ENCODE measurements at places on chromosomes 7 and 10.

DNA sequence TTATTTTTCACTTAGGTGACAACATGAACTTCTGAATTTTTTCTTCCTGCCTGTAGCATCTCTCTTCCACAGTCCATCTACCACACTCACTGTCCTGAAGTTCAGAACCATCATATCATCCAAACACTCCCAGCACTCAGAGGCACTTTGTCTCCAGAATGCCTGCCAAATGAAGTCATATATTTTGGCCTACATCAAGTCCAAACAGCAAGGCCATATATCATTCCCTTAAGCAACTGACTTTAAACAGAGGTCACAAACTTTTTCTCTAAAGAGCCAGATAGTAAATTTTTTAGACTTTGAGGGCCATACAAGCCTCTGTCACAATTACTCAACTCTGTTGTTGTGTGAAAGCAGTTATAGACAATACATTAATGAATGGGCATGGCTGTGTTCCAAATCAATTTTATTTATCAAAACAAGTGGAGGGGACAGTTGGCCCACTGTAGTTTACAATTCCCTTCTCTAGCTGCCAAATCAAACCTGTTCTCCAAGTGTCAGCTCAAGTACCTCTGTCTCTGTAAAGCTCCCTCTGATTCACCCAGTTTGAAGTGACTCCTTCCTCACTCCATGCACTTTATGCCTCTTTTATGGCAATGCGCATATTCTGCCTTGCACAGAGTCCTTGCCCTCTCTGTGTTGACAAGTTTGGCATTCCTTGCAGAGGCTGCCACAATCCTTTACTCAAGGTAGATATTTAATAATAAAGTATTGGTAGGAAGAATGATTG, 305.7 kb downstream of the FZD1 start:
- no peak for DNase-seq

DNA sequence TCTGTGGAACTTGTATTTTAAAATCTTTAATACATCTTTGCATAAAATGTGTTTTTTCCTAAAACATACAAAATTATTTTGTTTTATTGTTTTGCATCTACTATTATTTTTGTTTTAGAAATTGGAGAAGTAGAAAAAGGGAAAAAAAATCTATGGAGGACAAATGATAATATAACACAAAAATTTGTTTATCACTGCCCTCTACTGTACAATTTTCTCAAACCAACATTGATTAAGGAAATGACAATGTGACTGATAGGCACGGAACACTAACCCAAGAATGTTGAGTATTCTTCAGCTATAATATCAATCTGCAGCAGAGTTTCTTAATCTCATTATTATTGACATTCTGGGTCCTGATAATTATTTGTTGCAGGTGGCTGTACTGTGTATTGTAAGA, 9.5 kb upstream of the ING3 start:
- DNase-seq: peak; percentile 10

DNA sequence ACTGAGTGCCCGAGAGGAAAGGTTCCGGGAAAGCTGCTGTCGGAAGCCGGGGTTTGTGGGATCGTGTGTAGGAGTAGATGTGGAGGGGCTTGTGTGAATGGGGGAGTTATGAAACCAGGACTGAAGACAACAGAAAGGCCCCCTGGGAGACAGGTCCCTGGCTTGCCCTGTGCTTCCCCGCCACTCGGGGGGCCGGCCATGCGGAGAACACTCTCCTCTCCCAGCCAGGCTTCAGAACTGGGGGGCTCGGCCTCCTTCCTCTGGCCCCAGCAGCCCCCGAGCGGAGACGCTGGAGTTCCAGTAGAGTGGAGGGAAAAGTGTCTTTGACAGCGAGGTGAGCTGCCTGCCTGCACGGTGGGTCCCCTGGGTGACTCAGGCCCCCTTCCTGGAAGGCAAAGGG, 185.0 kb downstream of the MGMT start:
- no peak for DNase-seq

GRCh38 chr7:155484483-155485399, 26.8 kb downstream of the EN2 start:
- no peak for DNase-seq

DNA sequence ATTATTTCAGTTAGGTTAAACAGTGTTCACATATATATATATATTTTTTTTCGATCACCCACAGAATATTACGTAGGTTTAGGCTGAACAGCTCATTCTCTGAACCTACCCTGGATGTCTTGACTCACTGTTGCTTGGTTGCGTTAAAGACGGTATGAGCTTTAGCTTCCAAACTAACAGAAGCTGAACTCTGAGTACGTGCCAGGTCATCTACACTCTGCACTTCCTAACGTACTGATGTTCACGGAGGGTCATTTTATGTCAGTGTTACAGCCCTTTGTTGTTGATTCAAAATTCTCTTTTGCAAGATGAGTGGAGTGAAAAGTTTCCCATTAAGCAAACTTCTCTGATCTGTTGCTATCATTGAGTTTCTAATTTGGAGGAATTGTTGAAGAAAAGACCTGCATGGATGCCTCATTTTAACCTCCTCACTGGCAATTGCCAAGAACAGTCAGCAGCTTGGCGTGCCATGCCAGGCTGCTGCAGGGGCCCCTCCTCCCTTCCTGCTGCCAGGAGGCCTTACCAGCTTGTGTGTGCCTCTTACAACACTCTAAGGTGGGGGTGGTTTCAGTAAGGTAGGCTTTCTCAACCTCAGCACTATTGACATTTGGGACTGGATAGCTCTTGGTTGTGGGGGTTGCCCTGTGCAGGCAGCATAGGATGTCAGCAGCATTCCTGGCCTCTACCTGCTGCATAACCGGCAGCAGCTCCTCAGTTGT, 44.3 kb downstream of the INSYN2A start:
- DNase-seq: no peak

- peak; percentile 84 for DNase-seq
These were observed at the start of gene NUDCD3 for GRCh38 chr7:44490351-44491200. Gene NUDCD3, minus strand, starts transcription at chr7:44490658. Its CDS starts 58 bp downstream, at chr7:44490600.

DNA sequence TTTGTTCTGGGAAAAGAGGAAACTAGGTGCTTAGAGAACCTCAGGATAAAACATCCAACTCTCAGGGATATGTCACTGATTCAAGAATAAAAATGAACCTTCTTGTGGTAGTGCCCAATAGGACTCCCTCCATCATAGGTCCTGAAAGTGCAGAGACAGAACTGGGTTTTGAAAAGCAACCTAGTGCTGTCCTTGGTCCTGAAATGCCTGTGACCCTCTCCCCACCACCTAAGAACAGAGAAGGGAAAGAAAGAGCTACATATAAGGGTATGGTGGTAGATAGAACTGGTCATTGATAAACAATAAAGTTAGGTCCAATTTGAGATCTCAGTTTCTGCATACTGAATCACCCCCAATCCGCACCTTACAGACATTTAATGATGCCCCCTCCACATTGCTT, 953.3 kb downstream of the XPNPEP1 start:
- no peak for DNase-seq

DNA sequence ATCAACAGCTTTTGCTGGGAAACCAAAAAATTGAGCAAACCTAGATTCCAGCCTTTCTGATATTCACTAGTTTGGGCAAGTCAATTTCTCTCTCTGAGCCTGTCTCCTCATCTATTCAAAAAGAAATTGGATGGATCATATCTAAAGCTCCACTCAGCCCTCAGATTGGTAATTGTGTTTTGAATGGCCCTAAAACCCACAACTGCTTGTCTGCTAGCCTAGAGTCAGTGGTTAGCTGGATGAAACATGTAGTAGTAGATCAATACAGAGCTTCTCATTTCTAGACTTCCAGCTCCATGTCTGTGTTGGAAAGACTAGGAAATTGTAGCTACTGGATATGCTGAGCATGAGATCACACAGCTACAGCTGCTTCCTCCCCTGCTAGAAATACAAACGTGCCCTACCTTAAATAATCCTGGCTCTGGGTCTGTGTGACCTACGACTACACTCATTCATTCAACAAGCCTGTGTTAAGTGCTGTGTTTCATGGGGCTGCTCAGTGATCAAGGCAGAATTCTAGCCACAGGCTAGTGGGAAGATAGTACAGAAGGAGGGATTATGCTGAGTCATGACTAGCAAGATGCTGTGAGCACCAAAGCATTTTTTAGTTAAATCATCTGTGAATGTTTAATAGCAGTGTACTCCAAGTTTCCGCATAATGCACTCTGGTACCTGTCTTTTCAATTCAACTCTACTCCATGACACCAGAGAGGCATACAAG, 15.7 kb downstream of the DNTT start:
- no peak for DNase-seq

GRCh38 chr10:3654496-3654895, 130.5 kb downstream of the KLF6 start:
- DNase-seq: no peak

- DNase-seq: no peak
These were observed 86.8 kb downstream of the CD36 start for GRCh38 chr7:80725181-80725611.

- no peak for DNase-seq
These were observed 46.9 kb downstream of the KMT2E start for GRCh38 chr7:105060923-105061322.

DNA sequence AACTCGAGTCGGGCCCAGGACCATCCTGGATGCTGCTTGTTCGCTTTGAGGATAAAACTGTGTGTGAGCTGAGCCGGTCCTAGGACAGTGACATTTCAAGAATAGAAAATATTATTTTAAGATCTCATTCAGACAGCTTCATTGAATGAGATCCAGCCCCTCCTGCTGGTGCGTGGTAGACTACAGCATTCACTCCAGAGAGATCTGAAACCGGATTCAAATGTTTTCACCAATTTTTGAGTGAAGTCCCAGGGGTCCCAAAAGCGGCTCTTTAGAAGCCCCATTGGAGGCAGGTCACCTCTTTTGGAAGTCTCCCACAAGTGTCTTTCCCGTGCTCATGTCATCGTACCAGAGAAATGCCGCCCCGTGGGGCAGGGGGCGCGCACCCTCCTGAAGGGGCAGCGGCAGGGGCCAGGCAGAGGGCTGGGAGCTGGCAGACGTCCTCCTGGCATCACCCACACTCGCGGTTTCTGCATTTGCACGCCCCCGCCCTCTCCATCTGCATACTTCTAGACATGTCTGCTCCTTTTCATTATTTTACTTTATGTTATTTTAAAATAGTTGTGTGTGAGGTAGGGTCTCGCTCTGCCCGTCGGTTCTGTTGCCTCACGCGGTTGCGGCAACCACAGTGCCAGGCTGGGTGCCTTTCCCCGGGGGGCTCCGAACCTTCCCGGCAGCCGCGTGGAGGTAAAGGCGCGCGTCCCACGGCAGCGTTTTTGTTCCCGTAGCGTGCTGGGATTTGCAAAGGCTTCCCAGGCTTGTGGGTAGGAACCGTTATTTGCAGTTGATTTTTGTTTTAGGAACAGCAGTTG, 52.3 kb upstream of the DPYSL4 start:
- no peak for DNase-seq

DNA sequence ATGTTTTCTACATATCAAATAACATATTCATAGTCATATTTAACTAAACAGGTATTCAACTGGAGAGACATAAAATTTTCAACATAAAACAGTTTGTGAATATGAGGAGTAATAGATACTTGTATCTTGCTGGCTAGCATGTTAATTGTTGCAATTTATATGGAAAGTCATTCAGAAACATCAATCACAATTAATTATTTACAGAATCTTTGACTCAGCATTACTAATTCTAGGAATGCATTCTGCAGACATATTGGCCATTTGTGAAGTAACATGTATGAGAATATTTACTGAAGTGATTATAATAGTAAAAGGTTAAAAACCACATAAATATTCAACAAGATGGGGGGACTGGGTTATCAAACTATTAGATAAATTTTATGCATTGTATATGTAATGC, 203.7 kb downstream of the TSPAN12 start:
- no peak for DNase-seq

- no peak for DNase-seq
These were observed 82.4 kb upstream of the TRIL start for GRCh38 chr7:29040579-29040925.

- DNase-seq: no peak
These were observed 190.2 kb downstream of the CAMK1D start for GRCh38 chr10:12539350-12540164.

DNA sequence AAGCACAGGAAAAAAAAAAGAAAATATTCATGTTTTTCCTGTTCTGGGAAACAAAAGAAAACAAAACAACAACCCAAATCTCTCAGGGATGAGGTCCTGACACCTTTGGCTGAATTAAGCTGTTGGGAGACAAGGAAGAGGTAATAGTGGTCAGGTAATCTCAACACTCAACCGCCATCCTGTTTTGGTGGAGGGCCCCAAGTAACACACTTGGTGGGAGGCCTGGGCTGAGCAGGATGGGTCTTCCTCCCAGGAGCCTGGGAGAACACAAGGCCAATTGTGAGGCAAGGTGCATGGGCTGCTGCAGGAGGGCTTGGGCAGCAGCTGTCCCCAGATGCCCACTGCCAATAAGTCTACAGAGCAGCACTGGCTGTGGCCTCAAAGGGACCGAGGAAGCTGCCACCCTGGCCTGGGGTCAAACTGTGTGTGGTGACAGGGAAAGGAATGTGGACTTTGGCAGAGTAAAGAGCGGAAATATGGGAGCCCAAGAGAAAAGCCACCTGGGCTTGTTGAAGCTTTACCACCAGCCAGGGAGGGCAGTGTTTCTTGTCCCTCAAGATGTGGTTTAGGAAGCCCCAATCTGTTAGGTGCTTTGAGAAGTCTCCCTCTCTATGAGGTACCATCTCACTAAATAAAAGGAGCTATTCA, 93.5 kb upstream of the SLC25A13 start:
- no peak for DNase-seq

DNA sequence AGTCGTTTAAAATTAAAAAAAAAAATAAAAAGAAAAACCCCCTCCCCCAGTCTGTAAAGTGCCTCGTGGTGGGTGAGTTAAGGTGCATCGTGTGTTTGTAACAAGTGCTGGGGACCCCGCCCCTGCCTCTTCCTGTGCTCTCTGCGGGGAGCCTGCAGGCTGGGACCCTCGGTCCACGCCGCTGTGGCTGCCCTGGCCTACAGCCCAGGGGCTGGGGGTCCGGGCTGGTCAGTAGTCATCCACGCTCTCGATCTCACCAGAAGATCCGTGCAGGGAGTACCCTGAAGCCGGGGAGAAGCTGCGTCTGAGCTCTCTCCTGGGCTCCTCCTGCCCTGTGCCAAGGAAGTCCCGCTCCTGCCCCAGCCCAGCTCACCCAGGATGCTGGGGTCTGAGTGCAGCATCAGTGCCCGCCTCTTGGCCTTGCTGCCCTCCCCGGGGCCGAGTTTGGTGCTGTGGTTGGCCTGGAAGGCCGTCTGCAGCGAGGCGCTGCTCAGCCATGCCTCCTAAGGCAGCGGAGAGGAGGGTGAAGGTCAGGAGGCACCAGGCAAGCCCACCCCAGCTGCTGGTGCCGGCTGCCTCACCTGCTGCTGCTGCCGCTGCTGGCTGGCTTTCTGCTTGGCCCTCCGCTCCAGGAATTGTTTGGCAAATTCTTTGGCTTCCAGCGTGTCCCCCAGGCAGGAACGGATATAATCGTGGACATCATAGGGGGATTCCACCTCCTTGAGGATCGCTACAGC, 8.1 kb downstream of the GNB2 start:
- DNase-seq: no peak

DNA sequence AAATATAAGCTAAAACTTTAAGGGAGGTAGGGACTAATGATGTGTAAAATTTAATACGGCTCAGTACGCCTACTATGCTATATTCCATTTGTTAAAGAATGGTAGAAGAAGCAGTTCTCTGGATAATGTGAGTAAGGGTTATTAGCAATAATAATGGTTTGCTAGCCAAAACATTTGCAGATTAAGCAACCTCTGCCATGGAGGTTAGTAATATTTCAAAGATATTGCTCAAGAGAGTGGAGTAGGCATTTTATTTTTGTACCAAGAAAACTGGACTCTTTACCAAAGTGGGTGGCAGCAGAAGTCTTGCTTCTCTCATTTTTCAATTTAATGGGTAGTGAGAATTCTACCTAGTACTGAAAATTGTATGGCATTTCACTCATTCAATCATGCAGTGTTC, 158.9 kb upstream of the TMEM106B start:
- DNase-seq: no peak

- no peak for DNase-seq
These were observed 786 bp upstream of the CNOT4 start for GRCh38 chr7:135510592-135511183.
